ENCODE measurements at places on chromosomes 3 and 15.

DNA sequence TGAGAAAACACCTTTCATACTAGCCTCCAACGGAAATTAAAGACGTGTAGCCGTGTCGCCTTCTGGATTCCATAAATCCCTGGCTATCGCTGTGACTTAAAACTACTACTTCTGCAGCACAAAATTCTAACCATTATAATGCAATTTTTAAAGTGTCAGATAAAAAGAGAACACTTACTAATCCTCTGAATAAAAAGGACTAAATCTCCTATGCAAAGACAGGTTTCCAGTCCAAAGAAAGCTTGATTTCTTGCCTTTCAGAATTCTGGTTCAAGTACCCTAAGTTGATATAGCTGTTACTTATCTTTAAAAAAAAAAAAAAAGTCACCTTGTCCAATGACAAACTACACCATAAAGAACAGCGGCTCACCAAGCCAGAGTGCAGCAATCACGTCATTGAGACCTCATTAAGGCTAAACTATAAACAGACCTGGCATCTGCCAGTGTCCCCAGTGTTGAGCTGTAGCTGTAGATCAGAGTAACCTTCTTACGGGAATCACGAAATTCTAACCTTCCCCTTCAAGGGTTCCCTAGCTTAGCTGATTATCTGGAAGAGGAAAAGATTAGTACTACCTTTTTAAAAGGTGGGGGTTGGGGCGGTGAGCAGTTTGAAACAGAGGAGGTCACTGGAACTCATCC lies 2.2 kb downstream of the ABCC5 start:
- no peak for DNase-seq

DNA sequence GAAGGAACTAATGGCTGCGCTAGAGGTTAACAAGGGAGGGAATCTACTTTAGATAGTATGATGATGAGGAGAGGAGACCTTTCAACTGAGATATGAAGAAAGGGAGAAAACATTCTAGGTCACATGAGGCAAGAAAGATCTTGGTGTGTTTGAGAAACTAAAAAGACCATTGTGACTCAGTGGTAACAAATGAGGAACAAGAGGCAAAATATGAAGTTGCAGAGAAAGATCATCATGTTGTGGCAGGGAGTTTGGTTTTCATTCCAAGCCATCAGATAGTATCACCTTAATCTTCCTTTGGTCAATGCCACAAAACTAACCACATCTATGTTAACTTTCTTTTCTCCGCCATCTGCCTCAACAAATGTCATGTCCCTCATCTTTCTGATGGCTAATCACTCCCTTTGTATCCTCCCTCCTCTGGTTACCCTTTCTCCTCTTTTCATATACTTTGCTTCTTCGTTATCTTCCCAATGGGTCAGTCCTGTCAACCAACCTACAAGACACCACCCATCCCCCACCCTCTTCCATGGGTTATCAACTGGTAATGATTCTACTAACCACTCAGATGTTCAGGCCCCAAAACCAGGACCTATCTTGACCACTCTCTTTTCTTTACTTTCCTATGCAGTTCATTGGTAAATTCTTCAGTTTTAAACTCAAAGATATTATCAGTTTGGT lies 2.4 kb upstream of the PDCD6IP start:
- peak; percentile 83 for DNase-seq

- DNase-seq = peak; percentile 18
Observed at GRCh38 chr3:17753632-17753992, 11.2 kb upstream of the TBC1D5 start.

DNA sequence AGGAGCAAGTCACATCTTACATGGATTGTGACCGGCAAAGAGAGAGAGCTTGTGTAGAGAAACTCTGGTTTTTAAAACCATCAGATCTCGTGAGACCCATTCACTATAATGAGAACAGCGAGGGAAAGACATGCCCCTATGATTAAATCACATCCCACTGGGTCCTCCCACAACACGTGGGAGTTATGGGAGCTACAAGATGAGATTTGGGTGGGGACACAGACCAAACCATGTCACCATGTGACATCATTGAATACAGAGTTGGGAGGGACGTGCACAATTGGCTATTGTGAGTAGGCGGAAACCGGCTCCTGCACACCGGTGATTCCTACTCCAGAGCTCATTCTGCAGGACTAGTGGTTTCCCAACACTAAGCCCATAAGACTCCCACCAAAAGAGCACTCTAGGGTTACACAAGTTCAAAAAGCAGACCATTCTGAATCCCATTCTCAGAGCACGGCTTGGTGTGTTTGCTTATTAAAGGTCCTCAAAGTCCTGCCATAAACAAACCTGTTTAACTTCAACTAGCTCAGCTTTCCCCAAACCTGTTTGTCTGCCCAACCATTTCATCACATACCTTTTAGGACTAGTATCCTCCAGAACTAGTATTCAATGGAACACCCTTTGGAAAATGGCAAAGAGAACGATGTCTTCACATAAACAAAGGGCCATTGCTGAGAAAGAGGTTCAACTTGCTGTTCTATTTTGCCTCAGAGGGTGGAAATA lies 167.6 kb downstream of the TLE3 start:
- DNase-seq = no peak

DNA sequence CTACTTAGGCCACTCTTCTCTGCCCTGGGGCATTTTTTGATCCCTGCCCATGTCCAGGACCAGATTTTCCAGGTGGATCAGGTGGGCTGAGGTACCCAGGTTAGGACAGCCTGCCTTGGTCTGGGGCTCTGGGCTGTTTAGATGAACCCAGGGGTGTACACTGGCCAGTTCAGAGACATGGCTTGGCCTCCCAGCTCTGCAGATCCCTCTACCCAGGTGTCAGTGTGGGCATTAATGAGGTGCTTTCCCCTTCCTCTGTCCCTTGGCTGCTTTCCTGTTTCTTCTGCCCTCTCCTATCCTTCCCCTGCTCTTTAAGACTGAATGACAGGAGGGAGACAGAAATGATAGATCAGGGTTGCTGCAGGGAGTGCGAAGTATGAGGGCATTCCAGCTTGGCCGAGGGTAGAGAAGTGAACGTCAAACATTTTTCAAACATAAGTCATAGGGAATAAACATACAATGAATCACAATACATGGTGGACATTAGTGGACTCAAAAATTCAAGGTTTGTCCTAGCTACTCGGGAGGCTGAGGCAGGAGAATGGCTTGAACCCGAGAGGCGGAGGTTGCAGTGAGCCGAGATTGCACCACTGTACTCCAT lies 30.5 kb downstream of the RTP1 start:
- DNase-seq = no peak

DNA sequence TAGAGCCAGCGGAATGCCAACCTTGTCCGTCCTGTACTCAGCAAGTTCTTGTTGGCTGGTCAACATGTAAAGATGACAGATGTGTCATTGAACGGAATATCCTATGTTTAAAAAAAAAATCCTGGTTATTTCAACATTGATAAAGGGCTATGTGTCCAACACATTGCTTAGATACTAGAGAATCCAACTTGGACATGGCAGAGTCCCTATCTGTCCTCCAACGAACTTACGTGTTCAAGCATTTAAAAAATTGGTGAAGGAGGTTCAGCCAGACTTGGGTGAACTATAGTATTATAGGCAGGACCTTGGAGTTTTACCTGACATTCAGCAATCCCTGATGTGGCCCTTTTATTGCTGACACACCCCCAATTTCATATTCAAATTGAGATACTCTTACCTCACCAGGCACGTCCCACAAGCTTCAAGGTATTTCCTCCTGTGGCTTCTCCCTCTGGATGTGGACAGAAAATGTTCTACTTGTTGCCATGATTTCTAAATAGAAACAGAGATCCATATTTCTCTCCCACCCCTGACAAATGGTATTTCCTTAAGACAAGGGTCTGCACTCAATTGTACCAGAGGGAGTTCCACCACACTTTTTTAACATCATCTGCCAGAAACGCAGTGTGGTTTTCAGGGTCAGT lies 207.7 kb upstream of the TPM1 start:
- no peak for DNase-seq

DNA sequence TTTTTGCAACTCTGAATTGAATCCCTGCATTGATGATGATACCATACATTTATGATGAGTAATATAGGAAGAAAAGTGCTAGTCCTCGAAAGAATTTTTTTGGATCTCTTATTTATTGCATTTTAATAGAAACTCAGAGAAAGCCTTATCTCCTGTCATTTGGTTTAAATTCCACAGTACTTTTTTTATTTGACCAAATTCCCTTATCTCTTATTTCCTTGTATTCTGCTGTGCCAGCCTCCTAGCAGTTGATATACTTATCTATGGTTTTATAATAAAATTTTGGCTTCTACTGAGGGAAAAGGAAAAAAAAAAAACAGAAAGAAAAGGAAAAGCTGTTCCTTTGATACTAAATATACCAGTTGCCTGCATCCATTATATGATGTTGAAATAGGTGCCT lies 535.1 kb upstream of the NR2F2 start:
- no peak for DNase-seq

GRCh38 chr3:100984308-100984707 lies 8.9 kb downstream of the ABI3BP start:
- no peak for DNase-seq

DNA sequence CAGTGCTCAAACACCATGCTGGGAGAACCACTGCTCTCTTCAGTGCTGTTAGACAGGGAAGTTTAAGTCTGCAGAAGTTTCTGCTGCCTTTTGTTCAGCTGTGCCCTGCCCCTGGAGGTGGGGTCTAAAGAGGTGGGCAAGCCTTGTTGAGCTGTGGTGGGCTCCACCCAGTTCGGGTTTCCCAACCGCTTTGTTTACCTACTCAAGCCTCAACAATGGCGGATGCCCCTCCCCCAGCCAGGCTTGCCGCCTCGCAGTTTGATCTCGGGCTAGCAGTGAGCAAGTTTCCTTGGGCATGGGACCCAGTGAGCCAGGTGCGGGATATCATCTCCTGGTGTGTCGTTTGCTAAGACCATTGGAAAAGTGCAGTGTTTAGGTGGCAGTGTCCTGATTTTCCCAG lies 670.2 kb upstream of the ALCAM start:
- no peak for DNase-seq

GRCh38 chr3:61729038-61729634 lies 167.8 kb downstream of the PTPRG start:
- DNase-seq = no peak

- no peak for DNase-seq
Observed at GRCh38 chr15:95948411-95948810, 382.1 kb upstream of the NR2F2 start.

DNA sequence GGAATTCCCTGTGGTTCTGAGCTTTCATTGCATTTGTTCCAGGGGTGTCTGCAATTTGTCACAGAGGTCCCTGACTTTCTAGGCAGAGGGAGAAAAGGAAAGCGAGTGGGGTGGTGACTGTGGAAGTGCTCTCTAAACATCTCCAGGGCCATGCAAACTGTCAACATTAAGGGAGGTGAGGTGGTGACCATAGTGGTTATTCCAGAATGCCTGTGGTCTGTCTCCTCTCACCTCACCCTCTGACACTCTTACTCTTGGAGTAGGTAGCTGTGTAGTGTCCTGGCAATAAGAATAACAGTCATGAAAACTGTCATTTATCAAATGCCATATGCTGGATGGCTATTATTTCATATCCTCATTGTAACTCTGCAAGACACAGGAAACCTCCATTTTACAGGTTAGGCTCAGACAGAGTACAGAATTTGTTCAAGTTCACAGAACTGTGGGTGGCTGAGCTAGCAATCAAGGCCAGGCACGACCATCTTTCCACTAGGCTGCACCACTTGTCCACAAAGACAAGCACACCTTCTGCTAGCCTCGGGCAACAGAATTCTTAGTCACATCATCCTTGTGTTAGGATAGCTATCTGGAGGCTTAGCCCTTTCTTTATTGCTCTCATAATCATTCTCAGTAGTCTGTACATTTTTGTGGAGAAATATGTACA lies 179.4 kb downstream of the CD47 start:
- DNase-seq = no peak

DNA sequence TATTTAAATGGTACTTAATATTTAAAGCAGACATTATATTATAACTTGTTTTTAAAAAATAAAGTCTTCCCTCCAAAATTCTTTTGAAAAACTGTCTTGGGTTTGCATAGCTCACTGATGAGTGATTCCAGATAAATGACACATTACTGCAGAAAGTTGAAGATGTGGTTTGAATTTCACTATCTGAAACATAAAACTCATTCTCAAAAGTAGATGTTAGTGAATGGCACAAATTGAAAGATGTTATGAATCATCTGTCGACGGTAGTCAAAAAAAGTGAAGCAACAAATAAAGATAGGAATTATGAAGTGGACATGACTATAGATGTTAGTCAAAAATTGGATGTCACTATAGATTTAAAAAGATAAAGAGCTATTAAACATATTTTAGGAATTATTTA lies 280.5 kb downstream of the GAP43 start:
- DNase-seq = no peak

DNA sequence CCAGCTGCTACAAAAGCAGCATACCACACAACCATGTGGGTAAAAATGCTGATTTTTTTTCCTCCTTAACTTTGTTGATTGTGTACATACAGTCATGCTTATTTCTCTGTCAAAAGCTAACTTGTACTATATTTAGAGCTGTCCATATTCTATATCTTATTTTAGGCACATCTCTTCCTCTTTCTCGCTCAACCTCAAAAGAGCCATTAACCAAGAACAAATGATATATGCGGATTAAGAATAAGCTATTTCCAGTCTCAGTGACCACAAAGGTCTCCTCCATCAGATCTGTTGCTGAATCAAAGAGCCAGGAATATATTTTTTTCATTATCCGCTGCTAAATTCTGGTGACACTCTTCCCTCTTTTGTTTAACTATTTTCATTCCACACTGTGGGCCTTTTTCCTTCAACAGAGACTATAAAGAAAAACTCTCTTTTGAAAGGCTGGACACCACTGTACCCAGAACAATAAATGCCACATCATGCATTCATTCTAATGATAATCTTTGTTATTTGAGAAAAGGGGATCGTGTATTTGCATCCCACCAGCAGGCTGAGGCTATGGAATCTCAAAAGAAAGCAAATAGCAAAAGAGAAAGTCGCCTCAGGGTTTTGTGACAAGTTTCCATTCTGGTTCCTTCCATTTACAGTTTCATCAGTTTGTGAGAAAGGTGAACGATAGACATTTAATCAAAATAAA lies 8.0 kb downstream of the TMEM212 start:
- DNase-seq = no peak

DNA sequence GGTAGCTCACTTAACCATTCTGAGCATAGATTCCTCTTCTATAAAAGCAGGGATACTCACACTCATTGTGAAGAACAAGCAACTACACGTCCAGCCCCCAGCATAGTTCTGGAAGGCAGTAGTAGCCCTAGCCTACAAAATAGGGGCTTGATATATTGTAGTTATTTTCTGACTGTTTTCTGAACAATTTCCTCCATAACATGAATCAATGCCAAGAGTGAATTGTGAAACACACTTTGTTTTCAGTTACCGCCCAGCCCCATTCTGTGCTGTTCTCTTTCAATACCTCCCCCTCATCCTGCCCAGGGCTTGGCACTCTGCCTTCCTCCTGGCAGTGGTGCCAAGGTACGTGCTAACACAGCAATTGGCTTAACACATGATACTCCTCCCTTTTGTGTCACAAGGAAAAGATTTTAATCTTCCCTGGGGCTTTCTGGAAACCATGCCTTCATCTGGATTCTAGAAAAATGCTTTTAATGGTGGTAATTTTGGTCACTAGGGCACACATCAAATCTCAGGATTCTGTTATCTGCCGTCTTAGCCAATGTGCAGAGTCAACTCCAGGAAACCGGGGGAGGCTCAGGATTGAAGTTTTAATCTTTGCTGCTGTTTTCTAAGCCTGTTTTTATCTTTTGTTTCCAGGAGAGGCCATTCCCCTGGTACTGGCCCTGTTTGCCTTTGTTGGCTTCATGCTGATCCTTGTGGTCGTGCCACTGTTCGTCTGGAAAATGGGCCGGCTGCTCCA lies 37.2 kb downstream of the IL20RB start:
- DNase-seq = peak; percentile 43
